ENCODE measurements at places on chromosomes 3 and 15.

DNA sequence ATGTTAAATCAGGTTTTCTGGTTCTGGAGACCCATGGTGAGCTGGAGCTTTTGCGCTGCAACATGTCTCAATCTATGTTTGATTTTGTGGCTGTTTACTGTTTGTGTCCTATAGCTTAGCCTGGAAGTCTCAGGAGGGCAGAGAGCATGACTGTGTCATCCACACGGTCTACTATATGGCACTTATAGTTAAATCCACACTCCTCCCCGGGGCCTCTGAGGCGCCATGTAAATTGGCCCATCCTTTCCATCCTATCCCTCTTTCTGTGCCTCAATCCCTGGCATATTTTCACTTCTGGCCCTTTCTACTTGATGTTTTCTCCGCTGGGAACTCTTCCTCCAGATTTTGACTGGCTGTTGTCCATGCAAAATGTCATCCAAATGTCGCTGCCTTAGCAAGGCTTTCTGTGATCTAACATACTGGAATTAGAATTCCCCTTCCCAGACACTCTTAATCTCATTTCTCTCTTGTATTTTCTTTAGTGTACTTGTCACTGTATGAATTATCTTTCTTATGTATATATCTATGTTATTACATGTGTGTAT, 560.8 kb upstream of the RGMA start:
- DNase-seq: no peak

- DNase-seq: no peak
These were observed 42.0 kb downstream of the THBS1 start for GRCh38 chr15:39622660-39623516.

- no peak for DNase-seq
These were observed 20.7 kb upstream of the FBXL22 start for GRCh38 chr15:63576441-63576840.

DNA sequence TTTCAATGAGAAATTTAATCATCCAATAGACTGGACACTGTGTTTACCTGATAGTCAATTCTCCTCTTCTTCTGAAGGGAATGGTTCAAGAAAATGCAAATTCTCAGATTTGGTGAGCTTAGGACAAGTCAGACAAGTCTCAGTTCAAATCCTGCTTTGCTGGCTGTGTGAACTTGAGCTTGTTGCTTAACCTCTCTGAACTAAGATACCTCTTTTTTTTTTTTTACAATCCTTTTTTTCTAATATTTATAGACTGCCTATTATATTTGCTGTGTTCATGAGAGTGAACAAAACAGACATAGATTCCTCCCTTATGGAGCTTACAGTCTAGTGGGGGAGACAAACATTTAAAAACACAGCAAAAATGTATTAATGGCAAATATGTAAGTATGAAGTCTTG, 8.2 kb upstream of the SLC28A1 start:
- no peak for DNase-seq

GRCh38 chr15:44015545-44016305, 179.3 kb downstream of the FRMD5 start:
- DNase-seq: no peak

DNA sequence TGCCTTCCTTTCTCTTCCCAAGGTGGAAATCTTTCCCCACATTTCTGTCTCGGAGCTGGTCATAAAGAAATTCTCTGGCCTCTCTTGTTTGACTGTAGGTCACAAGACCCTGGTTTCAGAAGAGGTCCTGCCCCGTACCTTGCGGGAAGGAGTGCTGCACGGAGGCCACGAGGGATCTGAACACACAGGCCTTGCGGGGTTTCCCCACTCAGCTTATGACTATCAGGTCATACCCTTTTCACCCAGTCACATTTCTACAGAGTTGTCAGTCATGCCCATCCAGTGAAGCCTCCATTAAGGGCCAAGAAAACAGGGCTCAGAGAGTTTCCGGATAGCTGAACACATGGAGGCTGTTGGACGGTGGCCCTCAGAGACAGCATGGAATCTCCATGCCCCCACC, 54.7 kb upstream of the ATP13A3 start:
- no peak for DNase-seq

DNA sequence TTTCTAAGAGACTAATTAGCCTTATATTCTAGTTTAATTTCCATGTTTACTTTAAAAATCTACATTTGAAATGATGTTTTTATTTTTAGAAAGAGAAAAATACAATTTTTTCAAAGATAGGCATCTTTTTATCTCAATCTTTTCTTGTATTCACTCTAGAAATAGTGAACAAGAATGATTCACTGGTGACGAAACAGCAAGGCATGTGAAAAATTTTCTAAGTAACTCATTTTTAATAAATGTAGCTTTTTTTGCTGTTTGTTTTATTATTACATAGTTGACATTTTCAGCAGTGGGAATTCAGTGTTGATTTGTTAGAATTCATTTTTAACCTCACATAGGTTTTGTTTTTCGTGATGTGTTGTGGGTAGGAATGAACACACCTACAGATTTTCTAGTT, 1226.4 kb downstream of the NSUN3 start:
- DNase-seq: no peak

DNA sequence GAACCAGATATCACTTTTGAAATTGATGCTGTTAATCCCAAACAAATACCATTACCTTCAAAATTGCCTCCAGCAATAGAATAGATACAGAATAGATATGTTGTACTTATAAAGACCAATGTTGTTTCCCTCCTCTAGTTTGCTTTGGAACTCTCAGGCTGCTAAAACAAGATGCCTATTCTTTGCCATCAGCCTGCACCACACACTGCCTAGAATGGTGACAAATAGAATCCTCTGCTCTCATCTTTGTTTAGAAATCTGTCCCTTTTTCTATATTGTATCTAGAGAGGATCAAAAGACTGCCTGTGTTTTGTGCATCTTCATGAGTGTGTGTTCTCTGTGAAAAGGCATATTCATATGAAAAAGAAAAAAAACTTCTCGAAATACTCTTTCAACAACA, 349.2 kb upstream of the CCDC54 start:
- DNase-seq: no peak

- no peak for DNase-seq
These were observed 250.0 kb upstream of the PROK2 start for GRCh38 chr3:72034986-72035385.

GRCh38 chr3:163552659-163552966, 1525.7 kb downstream of the SI start:
- no peak for DNase-seq

DNA sequence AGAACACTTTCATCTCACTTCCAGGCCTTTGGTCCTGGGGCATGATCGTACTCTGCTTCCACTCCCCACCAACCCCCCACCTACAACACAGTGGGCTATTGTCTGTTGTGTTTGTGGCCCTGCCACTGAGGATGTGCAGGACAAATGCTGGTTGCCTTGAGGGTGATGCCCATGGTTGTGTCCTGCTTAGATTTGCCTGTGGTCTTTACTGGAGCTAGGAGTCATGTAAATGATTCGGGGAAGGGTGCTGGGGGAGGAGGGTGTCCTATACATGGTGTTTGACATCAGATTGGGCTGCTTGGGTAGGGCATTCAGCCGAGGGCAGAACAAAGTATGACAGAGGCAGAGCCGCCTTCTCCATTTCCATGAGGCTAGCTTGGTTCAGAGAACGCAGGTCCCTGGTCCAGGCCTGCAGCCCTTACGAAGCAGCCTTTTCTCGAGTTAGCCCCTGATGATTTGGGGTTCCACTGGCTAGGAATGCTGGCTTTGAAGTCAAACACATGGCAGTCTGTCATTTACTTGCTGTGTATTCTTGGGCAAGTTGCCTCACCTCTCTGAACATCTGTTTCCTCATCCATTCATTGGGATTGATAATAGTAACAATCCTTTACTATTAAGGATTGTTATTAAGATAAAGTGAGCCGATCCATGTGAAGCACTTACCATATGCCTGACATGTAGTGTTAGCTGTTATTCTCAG, 6.9 kb downstream of the CORO2B start:
- no peak for DNase-seq

- no peak for DNase-seq
These were observed 131.0 kb downstream of the RPLP1 start for GRCh38 chr15:69583626-69584025.

DNA sequence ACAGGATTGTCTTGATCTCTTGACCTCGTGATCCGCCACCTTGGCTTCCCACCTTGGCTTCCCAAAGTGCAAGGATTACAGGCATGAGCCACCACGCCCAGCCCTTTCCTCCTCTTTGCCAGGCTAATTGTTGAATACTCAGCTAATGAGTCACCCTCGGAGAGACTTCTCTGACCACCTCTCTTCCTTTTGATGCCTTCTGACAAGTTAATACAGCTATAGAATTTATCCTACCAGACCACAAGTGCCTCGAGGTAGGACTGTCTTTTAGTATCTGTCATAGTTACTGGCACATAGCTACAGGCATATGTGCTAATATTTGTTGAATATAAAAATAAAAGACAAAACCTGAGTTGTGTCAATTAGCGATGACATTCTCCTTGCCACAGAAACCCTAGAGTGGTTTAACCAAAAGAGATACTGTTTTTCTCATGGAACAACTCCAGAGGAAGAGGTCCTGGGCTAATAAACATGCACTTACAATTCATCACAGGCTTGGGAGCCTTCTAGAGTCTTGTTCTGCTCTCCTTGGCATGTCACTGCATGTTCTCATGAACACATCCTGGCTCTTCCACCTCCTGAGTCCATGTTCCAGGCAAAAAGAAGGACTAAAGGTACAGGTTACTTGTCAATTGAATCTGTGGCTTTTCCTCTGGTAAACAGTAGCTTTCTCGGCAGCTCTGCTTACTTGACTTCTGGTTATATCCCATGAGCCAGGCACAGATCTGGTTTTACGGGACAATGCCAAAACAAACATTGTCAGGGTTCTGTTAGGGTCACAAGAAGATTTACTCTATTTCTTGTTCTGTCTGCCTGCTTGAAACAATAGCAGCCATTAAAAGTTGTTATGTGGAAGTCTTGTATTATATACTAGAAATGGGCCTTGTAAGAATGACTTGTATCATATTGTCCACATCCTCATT, 332.3 kb downstream of the THSD4 start:
- no peak for DNase-seq

DNA sequence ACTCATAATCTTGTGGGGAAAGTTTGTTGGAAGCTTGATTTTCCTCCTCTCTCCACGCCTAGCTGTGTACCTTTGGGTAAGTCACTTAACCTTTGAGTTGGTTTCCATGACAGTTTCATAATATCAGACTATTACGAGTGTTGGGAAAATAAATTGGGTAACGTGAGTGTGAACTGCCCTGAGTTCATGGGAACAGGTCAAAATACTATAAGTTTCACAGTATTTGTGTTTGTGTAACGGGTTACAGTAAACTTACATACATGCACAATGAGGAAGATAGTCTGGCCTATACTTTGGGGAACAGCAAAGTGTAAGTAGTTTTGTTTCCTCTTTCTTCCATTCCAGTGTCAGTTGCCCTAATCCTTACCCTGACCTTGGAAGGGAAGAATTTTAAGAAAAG, 509.9 kb downstream of the MECOM start:
- no peak for DNase-seq

- DNase-seq: no peak
These were observed 38.3 kb downstream of the PDE8A start for GRCh38 chr15:85019815-85020590.

DNA sequence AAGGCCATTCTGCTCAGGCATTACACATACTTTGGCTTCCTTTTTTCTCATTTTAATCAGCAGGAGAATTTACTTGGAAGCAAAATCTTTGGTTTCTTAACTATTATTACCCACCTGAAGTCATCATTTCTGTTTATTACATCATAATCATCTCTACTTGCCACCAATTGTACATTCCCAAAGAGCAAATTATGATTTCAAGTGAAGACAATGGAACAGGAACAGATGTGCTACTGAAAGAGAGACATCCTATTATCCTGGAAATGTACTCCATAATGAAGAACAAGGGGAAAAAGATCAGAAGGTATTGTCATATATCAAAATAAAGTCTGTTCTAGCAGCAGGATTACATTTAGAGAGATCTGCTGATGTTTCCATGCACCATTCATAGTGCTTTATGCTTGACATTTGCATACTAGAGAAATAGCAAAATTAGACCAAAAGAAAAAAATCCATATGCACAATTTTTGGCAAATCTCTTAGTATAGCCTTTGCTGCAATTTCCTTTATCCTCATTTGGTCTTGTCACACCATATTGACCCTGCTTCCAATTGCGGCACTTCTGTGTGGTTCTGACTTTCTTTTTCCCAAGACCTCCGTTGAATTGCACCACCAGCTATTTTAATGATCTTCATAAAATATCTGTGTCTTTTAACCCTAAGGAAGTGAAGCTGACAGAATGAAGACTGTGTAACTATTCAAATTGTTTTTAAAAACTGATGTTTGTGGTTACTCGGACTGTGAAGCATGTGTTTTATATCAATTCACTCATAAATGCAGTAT, 683.8 kb downstream of the ZNF385D start:
- DNase-seq: no peak

GRCh38 chr15:81296186-81296585, 27.8 kb downstream of the STARD5 start:
- DNase-seq: no peak

- no peak for DNase-seq
These were observed 197.4 kb upstream of the RORA start for GRCh38 chr15:61426466-61426865.

GRCh38 chr15:73631915-73632669, 1.1 kb downstream of the NPTN start:
- DNase-seq: no peak

DNA sequence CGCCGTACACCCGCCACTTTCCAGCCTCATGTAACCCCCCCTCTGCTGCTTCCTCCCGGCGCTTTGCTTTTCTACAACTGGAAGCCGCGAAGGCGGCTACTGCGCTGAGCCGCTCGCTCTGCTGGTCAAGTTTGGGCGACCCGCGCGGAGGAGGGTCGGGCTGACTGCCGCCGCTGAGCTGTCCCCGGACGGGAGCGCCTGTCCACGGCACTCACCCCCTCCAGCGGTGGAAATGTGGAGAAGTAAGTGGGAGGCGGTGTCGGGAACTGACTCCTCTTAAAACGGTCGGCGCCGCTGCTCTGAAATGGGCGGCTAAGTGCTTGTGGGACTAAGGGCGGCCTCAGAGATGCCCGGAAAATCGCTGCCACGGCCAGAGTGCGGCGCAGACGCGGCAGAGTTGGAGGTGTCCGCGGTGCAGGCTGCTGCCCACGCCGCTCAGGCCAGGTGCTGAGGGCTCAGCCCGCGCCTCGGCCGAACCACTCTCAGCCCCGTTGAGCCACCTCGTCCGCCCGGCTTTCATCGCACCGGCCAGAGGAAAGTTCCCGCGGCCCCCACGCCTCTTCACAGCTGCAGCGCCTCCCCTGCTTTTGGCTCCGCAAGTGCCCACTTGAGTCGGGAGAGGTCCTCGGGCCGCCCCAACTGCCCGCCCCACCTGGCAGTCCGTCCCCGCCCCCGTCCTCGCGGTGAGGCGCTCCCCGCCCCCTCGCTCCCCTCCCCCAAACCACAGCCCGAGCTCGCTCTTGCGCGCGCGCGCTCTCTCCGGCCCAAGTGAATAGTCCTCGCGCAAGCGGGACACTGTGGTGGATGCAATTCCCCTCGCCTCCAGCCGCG, at the start of gene EPHA6:
EPHA6 (plus strand) TSS at position 775 of the 831 bp plus-strand sequence.
- no peak for DNase-seq

DNA sequence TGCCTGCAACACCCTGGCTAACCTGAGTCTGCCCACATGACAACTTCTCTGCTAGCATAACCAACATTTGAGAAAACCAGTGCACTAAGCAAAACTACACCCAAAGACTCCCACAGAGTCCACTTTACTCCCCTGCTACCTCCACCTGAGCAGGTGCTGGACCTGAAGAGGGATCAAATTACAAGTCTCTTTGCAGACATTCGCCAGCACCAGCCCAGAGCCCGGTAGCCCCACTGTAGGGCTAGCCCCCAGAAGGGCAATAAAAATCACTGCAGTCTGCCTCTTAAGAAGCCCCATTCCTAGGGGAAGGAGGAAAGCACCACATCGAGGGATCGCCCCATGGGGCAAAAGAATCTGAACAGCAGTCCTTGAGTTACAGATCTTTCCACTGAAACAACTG, 472.2 kb downstream of the GRM7 start:
- no peak for DNase-seq
